ENCODE measurements at places on chromosomes 6 and 20. TPM values are rescaled to one million over a fixed set of nuclear protein-coding genes. Genes with fewer than 3 reads are reported as not detected.

Gene GTSF1L
- not detected for total RNA-seq

Gene ETV7
- total RNA-seq: 0.27 TPM

- DNase-seq: no peak
These were observed 9.1 kb upstream of the DCBLD1 start for GRCh38 chr6:117473401-117473800.

DNA sequence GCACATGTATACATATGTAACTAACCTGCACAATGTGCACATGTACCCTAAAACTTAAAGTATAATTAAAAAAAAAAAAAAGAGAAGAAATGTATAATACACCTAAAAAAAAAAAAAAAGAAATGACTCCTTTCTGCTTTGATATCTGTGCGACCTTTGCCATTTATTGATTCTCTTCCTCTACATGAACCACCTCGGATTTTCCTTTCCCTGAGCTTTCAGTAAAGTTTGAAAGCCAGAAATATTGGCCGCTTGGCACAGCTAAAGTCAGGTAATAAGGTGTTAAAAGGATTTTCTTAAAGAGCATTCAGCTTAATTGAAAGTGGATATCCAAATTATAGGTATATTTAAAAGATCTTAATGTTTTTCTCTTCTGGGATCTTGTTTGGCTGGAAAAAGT lies 12.6 kb upstream of the ASCC3 start:
- DNase-seq: no peak

GRCh38 chr6:150008588-150008987 lies 16.7 kb downstream of the RAET1L start:
- no peak for DNase-seq

GRCh38 chr20:60653111-60653845 lies 598.8 kb upstream of the CDH4 start:
- no peak for DNase-seq

DNA sequence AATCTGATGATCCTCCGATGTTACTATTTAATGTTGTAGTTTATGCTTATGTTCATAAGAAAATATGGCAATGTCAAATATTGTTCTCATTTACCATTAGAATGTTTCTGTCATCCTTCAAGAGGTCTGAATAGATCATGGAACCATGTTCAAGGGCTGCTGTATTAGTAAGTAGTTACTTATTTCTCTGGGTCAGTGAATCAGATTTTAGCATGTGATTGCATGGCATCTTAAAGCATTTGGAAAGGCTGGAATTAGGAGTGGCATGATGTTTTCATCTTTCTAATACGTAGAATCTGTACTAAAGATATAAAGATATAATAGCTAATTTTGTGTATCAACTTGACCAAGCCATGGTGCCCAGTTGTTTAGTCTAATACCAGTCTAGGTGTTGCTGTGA lies 40.5 kb upstream of the NKX2-4 start:
- DNase-seq: no peak

- DNase-seq: no peak
These were observed 233.4 kb downstream of the EYA4 start for GRCh38 chr6:133474516-133474915.

Gene PNLDC1
- total RNA-seq: not detected

Gene NNAT
- total RNA-seq: 2.2 TPM

GRCh38 chr20:1001116-1001515 lies 995 bp downstream of the RSPO4 start:
- DNase-seq: no peak

DNA sequence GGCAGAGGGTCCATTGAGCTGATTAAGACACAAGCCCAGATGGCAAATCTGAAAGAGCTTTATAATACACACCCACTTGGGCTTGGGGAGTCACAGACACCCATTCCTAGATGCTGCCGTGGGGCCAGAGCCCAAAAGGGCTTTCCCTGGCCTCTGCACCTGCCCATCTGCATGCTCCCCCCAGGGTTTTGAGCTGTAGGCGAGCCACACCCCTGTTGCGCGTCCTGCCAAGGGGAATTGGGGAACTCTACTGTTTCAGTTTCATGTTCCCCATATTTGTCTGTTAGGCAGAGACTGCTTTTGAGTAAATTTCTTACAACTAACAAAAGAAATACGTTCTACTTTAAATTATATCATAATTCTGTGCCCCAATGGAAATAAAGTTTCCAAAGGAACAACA lies 52.9 kb upstream of the FNDC1 start:
- no peak for DNase-seq

Gene AMD1
- total RNA-seq: 132 TPM

GRCh38 chr6:137230547-137230946 lies 11.4 kb upstream of the IFNGR1 start:
- peak; percentile 35 for DNase-seq

Gene ACTL10
- total RNA-seq: 6.2 TPM

- DNase-seq: no peak
These were observed 121.2 kb downstream of the ADAT2 start for GRCh38 chr6:143329323-143329722.

Gene PRR18
- not detected for total RNA-seq

GRCh38 chr20:46272389-46273047 lies 35.8 kb downstream of the CDH22 start:
- DNase-seq: no peak

Gene TP53TG5
- total RNA-seq: not detected

GRCh38 chr6:111871207-111871606 lies 2.0 kb downstream of the FYN start:
- peak; percentile 17 for DNase-seq

GRCh38 chr6:170085475-170086401 lies 205.1 kb downstream of the DLL1 start:
- no peak for DNase-seq

GRCh38 chr6:143283887-143284645 lies 166.4 kb downstream of the ADAT2 start:
- no peak for DNase-seq

- DNase-seq: no peak
These were observed 78.1 kb upstream of the KIF25 start for GRCh38 chr6:167919349-167919748.
